ENCODE measurements at places on chromosomes 2 and 18. TPM values are rescaled to one million over a fixed set of nuclear protein-coding genes. Genes with fewer than 3 reads are reported as not detected.

Gene QPCT
- not detected for polyA plus RNA-seq

Gene ALS2
- 18.0 TPM for polyA plus RNA-seq

Gene GBX2
- 0.52 TPM for polyA plus RNA-seq

Gene GRHL1
- polyA plus RNA-seq, result 0.88 TPM

Gene DSG1
- polyA plus RNA-seq, result not detected

Gene LONRF2
- polyA plus RNA-seq, result 7.2 TPM

Gene FOXD4L1
- polyA plus RNA-seq, result not detected

Gene BCL2
- 1.8 TPM for polyA plus RNA-seq

Gene SLC9A2
- polyA plus RNA-seq, result 0.06 TPM

Gene CD302
- polyA plus RNA-seq, result 5.9 TPM

Measured in Purkinje cell (primary cell).